HCEC 1CT (cell line): ENCODE measurements at places on chromosomes 5 and 9.

GRCh38 chr5:168820874-168821273 lies 241.7 kb upstream of the PANK3 start:
- DNase-seq = no peak

GRCh38 chr9:124286292-124286931 lies 28.7 kb downstream of the NEK6 start:
- peak; percentile 91 for DNase-seq

DNA sequence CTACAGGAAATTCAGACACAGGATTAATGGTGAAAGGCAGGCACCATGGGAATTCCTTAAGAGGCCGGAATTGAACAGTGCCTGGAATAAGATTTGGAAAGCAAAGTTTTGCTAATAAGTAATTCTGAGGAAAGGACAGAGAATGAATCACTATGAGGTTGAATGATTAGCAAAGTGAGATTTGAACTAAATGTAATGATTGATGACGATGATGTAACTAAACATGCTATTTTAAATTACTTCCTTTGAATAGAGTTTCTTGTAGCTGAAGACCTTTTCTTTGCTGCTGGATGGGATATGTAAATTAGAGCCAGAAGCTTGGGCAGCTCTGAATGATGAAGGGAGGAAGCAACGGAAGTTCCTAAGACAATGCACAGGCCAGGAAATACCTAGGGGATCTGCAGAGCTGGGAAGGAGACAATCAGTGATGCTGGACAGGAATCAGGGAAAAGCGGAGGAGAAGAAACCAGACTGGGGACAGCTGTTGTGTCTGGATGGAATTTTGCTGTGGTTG lies 482.0 kb downstream of the PSAT1 start:
- DNase-seq = no peak

- DNase-seq = no peak
Measured at GRCh38 chr9:114061830-114062474, 16.1 kb downstream of the AMBP start.

DNA sequence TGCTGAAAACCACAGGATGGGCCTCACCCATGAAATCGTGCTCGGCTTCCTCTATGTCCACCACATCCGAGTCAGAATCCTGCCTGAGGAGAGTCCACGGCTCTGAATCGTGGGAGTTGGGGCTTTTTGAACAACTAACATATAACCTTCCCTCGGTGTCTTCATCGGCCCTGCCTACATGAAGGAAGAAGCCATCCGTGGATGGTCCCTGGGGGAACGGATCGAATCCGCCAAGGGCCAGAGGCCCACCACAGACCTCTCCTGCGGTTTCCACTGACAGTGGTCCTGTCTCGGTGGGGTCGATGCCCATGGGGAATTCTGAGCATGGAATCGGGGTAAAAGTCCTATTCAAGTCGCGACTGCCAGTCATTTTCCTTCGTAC lies 85.0 kb downstream of the CAMSAP1 start:
- no peak for DNase-seq

DNA sequence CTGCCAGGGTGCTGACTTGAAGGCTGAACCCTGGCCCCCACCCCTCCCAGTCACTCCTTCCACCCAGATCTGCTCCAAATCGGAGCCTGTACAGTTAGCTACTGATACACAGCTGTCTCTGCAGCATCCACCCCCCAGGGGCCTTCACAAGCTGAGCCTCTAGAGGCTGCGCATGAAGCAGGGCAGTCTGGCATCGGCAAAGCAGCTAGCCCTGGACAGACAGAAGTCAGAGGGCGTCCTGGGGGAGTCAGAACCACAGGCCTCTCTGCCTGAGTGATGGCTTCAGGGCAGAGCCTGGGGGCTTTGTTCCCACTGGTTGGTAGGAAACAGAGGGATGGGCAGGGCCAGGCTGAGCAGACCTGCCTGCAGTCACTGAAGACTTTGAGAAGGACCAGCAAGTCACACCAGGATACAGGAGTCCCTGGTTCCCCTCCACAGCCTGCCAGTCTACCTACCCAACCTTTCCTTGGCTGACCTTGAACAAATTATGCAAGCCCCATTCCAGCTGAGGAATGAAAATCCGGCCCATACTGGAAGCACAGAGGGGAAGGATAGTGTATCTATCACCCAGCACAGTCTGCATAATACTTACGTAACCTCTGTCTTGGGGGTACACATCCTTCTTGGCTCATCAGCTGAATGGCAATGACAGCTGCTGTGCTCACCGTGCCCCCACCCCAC lies 8.8 kb downstream of the VDAC1 start:
- no peak for DNase-seq

DNA sequence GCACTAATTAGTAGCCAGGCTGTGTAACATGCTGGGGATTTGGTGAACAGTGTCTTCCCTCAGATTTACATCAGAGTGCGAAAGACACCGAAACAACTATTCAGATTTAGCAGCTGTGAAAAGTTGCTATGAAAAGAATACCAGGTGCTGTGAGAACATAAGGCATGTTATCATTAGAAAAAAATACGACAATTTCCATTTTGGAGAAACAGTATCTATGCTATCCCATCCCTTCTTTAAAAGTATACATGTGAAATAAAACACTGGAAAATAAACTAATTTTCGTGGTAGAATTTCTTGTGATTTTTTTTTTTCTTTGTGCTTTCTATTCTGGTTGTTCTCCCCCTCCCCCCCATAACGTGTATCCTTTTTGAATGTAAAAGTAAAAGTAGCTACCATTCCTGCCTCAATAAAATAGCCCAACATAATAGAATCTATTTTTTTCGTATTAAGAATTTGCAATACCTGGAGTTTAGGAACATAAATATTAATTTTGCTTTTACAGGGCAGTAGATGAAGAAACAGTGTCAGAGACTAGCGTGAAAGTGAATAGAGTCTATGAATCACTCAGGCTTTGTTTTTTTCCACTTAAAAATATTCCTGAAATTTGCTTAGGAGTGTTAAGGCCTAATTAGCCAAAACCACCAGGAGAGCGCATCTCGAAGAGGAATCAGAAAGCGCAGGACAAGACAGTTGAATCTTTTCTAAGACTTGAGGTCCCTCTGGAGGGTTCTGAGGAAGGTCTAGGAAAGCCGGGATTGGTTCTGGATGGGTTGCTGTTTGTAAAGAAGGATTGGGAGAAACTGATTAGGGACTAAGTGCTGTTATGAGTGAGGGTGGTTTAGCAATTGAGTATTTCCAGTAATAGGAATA lies 813 bp upstream of the SLU7 start:
- no peak for DNase-seq

DNA sequence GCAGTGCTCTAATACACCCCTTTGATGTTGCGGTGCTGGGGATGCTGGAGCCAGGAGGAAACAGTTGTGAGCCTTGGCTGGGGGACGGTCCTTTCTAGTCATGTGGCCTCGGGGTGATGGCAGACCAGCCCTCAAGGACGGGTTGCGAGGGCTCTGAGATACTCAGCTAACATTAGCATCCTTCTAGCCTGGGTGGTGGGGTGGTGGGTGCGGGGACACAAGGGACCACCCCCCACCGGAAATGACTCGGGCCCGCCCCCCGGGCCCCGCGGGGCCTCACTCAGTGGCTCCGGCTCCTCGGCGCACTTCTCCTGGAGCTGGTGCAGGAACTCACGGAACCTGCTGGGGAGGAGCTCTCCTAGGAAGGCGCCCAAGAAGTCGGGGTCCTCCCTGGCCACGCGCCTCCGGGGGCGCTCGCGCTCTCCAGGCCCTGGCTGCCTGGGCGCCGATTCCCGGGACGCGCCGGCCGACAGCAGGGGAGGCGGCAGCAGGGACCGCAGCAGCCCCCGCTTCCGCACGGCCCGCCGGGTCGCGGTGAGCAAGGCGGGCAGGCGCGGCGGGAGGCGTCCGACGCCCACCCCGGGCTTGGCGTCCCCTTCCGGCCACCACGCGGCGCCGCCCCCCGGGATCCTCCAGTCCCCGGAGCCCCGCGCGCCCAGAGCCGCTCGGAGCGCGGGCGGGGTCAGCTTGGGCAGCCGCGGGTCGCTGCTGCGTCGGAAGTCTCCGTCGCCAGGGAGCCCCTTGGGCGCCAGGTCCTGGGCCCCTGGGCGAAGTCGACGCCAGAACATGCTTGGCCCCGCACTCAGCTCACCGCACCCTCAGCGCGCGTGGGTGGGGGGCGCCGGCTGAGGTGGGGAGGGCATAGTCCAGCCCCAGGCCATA lies 873 bp downstream of the C9orf50 start:
- DNase-seq = peak; percentile 41

GRCh38 chr5:138922494-138922893 lies 47.4 kb upstream of the LRRTM2 start:
- no peak for DNase-seq

DNA sequence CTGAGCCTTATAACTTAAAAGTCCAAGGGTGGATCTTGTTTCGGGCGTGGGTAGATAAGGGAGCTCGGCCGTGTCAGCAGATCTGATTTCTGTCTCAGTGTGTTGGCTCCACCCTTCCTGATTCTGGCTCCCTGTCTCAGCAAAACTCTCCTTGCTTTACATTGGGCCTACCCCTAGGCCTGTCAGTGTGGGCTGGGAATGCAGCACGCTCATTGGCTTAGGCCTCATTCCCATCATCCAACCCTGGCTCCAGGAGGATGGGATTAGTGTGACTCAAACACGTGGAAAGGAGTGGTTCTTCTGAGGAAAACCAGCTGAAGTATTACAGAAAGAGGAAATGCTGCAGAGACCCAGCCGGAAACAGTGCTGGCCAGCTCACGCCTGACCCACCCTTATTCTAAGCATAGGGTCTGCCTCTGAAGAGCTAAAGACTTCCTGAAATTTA lies 59.9 kb downstream of the ZFAND5 start:
- peak; percentile 35 for DNase-seq

- no peak for DNase-seq
Measured at GRCh38 chr5:34639852-34640626, 16.1 kb upstream of the RAI14 start.

- peak; percentile 77 for DNase-seq
Measured at GRCh38 chr9:21965401-21965951, 28.7 kb downstream of the CDKN2A start.

- DNase-seq = no peak
Measured at GRCh38 chr9:93024986-93025630, 33.4 kb upstream of the SUSD3 start.

- peak; percentile 42 for DNase-seq
Measured at GRCh38 chr5:79560771-79561524, 47.0 kb upstream of the HOMER1 start.

GRCh38 chr5:95347506-95348120 lies 43.6 kb upstream of the FAM81B start:
- no peak for DNase-seq

DNA sequence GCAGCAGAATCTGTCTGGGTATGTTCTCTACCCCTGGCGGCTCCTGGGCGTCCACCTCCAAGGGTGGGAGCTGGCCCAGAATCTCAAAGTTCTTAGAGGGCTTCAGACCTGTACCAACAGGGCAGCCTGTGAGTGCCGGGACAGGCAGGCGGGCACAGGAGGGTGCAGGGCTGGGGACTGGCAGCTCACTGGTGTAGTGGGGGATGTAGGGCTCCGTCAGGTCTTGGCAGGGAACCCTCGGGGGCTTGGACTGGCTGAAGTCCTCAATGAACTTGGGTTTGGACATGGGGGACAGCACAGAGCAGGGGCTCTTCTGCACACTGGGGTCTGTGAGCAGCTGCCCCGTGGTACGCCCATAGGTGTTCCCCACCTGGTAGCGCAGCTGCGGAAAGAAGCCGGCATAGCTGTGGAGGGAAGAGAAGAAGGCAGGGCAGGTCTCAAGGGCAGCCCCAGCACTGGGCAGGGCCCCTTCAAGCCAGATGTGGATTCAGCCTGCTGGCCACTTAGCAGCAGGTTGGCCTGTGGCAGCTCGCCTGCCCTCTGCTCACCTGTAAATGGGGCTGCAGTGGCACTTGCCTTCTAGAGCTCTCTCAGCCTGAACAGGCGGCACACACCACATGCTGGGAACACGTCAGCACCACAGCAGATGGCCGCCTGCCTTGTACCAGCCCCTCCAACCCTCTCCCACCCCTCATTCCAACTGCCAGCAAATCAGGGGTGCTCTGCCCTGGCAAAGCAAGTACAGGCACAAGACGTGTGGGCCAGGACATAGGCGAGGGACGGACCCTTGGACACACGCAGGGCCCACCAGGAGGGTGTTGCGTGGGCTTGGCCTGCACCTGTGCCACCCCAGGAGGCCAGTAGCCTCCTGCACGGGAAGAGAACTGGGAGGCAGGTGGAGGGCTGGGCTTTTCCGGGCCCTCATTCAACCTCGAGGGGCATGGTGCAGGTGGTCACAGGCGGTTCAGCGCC lies 4.6 kb downstream of the TUBB4B start:
- no peak for DNase-seq

DNA sequence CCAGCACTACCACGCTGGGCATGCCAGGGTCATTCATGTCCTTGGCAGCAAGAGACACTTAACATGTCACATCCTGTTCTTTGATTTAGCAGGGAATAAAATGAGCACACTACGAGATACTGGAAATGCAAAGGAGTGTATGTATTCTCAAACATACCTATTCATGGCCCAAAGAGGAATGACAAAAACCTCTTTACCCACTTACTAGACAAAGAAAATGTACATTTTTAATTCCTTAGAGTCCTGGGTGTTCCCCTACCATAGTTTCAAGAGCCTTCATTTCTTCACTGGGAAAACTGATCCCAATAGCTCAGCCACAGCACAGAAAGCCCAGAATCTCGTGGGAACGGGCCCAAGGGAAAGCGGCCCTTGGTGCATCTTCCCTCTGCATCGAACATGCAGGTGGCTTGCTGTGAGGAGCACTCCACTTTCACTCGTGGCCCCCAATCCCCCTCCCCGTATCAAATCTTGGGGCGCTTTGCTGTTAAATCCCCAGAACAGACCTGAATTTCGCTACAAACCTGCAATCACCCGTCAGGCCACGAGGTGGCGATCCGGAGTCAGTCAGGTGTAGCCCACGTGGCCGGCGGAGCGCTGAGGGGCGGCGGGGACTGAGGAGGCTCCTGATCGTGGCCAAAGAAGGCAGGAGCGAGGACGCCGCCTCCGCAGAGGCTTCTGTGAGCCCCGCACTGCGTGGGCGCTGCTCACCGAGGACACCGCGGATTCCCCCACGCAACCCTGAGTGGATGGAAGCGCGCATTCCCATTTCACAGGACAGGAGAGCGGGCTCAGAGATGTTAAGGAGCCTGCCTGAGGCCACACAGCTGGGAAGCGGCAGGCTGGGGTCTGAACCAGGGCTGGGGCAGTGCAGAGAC lies 91.4 kb downstream of the LMX1B start:
- peak; percentile 29 for DNase-seq

DNA sequence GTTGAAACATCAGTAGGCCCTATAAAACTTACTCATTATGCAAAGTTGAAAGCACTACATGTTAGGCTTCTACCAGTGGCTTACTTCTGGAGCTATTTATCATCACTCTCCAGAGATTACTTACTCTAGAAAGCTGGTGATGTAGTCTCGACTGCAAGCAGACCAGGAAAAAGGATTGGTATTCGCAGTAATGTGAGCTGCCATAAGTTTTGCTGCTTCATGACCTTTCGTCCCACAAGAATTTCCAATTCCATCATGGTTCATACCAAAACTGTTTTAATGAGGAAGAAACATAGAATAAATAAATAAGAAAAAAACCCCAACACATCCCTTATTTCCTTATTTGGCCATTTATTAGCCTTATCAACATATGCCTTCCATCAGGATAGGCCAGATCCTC lies 181.9 kb downstream of the ADAMTS6 start:
- peak; percentile 19 for DNase-seq

- peak; percentile 21 for DNase-seq
Measured at GRCh38 chr5:81020478-81021167, 60.5 kb downstream of the RASGRF2 start.
